Activated CD4-positive, alpha-beta T cell treated with anti-CD3 and anti-CD28 coated beads for 36 hours (primary cell): ENCODE measurements at places on chromosomes 5 and 9. TPM values are rescaled to one million over a fixed set of nuclear protein-coding genes. Genes with fewer than 3 reads are reported as not detected.

- H3K27me3 ChIP-seq = peaks cover 6% of the 10 kb centered on the region
- no peak overlapping the region for H3K27ac ChIP-seq
- no peaks in the 10 kb centered on the region for H3K36me3 ChIP-seq
Observed at GRCh38 chr5:77957-78804, 13.8 kb upstream of the PLEKHG4B start.

GRCh38 chr9:134343637-134344036 lies 17.4 kb downstream of the RXRA start:
- H3K27ac ChIP-seq = no peak overlapping the region
- H3K4me1 ChIP-seq = peaks cover 10% of the 10 kb centered on the region
- DNase-seq = no peak
- H3K4me3 ChIP-seq = no peak overlapping the region

- no peaks in the 10 kb centered on the region for H3K4me1 ChIP-seq
- no peaks in the 10 kb centered on the region for H3K27me3 ChIP-seq
- no peak for DNase-seq
Observed at GRCh38 chr5:155696362-155696761, 630.6 kb upstream of the SGCD start.

GRCh38 chr5:163506726-163507125 lies 1.3 kb downstream of the MAT2B start:
- H3K36me3 ChIP-seq = peaks cover 11% of the 10 kb centered on the region
- peak; percentile 41 for DNase-seq

DNA sequence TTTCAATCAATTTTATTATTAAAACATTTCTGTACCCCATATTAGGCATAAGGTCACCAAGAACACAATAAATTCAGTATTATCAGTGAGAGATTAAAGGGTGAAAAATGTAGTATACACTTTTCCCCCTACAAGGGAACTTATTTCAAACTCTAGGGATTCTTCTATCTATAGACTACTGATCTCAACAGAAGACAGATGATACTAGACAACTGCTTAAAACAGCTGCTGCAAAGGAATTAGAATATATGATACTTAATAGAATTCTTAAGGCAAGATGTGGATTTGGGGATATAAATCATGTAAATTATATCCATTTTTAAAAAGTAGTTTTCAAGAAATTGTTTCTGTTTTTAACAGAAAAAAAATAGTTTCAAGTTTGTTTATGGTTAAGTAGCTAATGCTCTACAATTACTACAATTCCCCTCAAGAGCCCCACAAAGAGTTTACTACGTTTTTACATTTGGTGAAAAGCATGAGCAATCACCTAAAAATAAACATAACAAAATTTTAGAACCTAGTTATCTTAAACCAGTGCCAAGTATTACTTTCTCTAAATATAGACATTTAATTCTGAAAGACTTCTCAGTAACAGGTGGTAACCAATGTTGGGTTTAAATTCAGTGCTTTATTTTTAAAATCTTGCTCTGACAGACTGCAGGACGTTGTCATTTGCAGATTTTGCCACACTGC lies 6.0 kb downstream of the KIF24 start:
- H3K4me3 ChIP-seq = no peak overlapping the region
- no peak for DNase-seq
- no peaks in the 10 kb centered on the region for H3K36me3 ChIP-seq
- no peaks in the 10 kb centered on the region for H3K27me3 ChIP-seq
- H3K4me1 ChIP-seq = peaks cover 10% of the 10 kb centered on the region

- no peak for DNase-seq
- H3K4me1 ChIP-seq = peaks cover 17% of the 10 kb centered on the region
- no peak overlapping the region for H3K4me3 ChIP-seq
- H3K36me3 ChIP-seq = peaks cover 13% of the 10 kb centered on the region
Observed at GRCh38 chr5:207599-207998, 10.4 kb downstream of the CCDC127 start.

The CAVIN4 gene
- total RNA-seq = 0.18 TPM

The PCDHB13 gene
- not detected for total RNA-seq

The WDR38 gene
- total RNA-seq = not detected

The FCN2 gene
- total RNA-seq = not detected
